ENCODE measurements at places on chromosomes 1 and 21.

GRCh38 chr1:198024782-198025181 lies 107.6 kb downstream of the LHX9 start:
- DNase-seq, result peak; percentile 59

DNA sequence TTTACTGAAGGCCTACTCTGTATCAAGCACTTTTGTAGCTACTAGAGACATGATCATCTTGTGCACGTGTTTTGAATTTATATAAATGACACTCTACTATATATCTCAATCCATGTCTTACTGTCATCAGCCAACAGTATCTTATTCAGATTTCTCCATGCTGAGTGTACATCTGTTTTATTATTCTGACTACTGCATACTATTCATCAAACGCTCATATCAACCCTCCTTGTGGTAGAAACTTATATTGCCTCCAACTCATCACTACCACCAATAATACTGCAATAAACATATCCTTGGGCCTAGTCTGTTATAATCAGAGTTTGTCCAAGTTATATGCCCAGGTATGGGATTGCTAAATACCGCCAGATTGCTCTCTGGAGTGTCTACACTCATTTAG lies 81.6 kb upstream of the IRF2BP2 start:
- DNase-seq, result peak; percentile 36

GRCh38 chr1:55124470-55124869 lies 85.1 kb downstream of the PCSK9 start:
- DNase-seq, result no peak

DNA sequence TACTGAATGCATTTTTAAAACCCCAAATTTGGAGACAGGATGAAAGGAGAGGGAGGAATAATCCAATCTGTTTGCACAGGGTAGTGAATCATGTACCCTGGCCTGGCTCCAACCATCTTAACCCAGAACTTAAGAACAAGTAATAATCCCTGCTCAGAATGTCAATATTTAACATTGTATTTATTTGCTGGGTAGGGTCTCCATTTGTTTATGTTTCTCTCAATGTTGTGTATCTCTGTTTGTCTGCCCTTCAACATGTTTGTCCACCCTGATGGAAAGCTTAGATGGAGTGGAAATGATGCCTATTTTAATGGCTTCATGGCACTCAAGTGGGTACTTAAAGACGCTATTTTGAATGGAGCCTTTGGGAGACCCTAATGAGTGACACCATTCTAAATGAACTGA lies 54.4 kb upstream of the CDC42BPA start:
- peak; percentile 68 for DNase-seq

DNA sequence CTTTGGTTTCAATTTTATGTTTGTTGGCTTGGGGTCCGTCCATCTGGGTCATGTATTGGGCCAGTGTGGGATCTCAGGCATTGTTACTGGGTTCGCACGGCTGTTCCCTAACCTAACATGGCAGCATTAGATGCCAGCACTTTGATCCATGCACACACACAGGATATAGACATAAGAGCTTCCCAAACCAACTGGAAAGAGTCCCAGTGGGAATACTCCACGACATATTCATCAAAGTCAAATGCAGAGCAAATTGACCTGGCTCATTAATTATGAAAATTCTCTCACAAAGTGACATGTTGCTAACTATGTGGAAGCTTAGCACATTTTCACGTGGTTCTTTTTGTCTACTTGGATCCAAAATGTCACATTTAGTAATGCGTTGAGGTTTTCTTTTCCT lies 130.4 kb downstream of the SETD4 start:
- peak; percentile 44 for DNase-seq

GRCh38 chr1:30683699-30684098 lies 39.7 kb downstream of the MATN1 start:
- no peak for DNase-seq

DNA sequence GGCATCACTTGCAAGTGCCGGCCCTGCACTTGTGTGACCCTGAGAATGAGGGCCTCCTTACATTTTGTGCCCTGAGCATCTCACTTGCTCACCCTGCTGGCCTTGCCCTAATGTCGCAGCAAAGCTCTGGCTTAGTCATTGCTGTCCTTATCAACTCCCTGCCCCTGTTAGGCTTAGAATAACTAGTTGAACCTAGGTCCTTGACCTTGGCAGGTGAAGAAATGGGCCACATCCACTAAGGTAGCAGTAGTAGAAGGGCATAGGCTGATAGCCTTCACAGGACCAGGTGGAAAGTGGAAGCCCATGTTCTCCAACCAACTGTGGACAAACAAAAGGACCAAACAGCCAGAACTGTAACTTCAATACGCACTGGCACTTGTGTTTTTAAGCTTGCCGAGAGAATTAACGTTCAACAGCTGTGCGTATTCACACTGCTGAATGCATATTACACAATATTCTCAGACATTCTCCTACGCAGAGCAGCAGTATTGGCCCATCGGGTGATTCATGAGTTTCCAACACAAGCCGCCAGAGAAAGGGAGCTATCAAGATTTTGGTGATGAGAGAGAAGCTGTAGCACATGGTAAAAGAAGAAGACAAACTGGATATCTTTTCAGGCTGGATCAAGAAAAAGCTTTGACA lies 27.7 kb upstream of the PTGFRN start:
- DNase-seq, result peak; percentile 83

GRCh38 chr21:46181953-46182547 lies 2.2 kb downstream of the SPATC1L start:
- no peak for DNase-seq

- DNase-seq, result no peak
Measured at GRCh38 chr1:12196641-12197482, 30.1 kb downstream of the TNFRSF1B start.

DNA sequence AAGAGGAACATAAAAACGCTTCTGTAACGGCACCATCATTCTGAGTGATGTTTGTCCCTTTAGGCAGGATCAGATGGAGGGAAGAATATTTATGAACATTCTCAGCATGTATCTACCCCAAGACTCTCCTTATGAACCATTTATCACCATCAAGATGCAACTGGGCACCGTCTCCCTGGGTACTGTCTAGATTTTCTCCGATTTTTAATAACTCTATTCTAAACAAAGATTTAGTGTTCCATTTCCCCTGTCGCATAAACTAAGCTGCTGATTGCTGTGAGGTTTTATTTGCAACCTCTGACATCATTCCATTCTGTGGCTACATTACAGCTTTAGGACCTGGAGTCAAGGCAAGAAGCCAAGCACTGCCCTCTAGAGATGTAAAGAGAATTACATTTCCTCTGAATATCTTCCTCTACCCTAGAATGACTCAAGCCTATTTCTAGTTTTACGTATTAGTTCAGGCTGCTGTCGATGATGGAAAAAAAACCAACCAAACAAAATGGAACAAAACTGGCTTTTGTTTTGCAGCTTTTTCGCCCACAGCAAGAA lies 130.1 kb upstream of the MAP1LC3C start:
- DNase-seq, result peak; percentile 5

DNA sequence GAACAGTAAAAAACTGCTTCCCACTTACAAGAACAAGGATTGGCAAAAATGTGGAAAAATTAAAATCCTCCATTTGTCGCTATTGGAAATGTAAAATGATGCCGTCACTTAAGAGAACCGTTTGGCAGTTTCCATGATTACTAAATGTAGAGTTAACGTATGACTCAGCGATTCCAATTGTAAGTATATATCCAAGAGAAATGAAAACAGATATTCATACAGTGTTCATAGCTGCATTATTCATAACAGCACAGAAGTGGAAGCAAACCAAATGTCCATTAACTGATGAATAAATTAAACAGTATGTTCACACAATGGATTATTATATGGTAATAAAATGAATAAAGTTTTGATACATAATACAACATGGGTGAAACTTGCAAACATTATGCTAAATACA lies 971.0 kb downstream of the AMY1C start:
- DNase-seq, result no peak

- no peak for DNase-seq
Measured at GRCh38 chr1:60899464-60899863, 182.9 kb upstream of the NFIA start.

All from fibroblast of lung (primary cell).